Nasal cavity respiratory epithelium epithelial cell of viscerocranial mucosa (primary cell): ENCODE measurements at places on chromosomes 11 and 22. TPM values are rescaled to one million over a fixed set of nuclear protein-coding genes. Genes with fewer than 3 reads are reported as not detected.

Gene VWCE
- total RNA-seq, result under 0.01 and 0.57 TPM in 2 replicates

Gene SMC1B
- total RNA-seq, result not detected in 2 replicates

Gene MISFA
- total RNA-seq, result 0.50 TPM in 1 of 2 replicates, not detected in the other

Gene CCDC88B
- total RNA-seq, result 2.1 and 2.7 TPM in 2 replicates

Gene DGCR6
- total RNA-seq, result 1.00 and 2.1 TPM in 2 replicates

Gene VSIG10L2
- total RNA-seq, result under 0.01 and 0.14 TPM in 2 replicates
